Fibroblast of skin of right biceps (primary cell): ENCODE measurements at places on chromosomes 12 and 14.
A peak's percentile ranks its signal among the peaks of the same experiment; 100 is the strongest.

DNA sequence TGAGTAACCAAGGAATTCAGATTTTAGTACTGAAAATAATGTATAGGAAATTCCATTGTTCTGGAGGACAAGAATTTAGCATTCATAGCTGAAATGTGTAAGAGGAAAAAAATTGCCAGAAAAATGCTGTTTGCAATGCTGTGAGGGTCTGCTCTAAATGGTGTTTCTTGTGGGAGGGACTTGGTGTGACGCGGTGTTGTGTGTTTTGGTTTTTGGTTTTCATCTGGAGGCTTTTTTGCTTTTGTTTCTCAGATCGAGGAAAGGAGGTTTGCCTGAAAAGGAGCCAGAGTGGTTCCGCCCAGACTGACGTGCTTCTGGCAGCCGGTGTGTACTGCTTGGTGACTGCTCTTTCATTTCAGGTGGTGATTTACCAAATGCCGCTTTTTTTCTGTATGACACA lies 211.8 kb upstream of the HMGA2 start:
- DNase-seq, result peak; percentile 91

GRCh38 chr14:79496701-79497100 lies 714.6 kb downstream of the DIO2 start:
- peak; percentile 8 for DNase-seq

DNA sequence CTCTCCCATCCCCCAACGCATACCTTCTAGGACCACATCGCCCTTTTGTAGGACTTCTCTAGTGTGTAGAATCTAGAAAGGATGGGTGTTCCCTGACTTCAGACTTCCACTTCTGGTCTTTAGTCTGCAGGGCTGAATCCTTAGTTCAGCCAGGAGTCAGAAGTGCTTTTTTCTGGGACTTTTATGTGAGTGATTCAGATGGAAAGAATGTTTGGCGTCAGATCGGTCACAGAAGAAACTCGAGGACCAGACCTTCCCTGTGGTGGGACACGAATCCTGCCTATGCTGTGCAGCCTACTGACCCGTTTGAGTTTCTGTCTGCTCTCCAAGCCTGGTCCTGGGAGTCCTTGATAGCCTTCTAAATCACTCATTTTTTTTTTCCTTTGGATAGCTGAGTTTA lies 165.4 kb upstream of the SSTR1 start:
- DNase-seq, result peak; percentile 86

DNA sequence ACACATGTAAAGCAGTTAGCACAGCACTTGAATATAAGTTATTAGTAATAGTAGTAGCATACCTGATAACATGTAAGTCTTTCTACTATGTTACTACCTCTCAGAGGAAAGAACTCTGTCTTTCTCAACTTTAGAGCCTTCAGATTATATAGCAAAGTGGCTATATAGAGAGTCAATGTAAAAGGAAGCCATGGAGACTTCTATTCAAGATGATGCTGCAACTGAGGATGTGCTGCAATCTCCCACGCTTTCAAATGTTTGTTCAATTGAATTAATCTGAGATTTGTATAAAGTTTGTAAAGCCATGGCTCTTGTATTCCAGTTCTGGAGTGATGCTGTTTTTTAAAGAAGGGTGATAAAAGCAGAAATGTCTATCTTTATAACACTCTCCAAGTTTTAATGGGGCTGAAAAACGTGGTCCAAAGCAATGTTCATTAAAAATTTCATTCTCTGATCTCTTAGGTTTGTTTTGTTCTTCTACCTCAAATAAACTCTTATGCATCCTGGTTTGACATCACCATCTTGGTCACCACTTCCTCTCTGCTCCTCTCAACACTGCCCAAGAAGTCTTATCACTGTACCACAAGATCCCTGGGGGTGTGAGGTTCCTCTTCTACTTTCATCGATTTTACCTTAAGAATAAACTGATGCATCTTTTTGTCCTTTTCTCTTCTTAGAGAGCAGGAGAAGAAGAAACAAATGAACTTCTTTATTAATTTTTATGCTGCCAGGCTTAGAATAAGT lies 40.6 kb downstream of the C12orf42 start:
- DNase-seq, result no peak

DNA sequence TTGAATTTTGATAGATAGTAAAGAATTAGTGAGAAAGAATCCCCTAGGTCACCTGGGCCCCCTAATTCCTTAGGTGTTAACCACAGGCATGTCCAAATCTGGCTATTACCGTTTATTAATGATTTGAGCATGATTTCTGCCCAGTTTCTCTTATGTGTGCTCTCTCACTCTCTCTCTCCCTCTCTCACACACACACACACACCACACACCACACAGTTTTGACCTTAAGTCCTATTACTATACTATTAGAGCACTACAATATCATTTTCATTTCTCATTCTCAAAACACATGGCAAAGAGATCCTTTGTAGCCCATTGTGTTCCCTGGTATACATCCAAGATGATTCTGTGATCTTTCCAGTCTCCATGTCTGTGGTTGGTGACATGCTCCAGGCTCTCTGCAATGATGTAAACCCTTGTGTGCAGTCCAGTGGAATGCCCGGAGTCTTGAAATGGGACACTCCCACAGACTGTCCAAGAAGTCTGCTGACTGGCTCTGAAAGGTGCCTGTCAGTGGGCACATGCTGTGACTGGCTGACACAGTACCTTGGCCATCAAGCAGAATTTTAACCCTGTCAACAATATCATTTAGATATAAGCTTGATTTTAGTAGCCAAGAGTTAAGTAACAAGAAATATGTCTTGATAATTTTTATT lies 96.2 kb downstream of the FIGNL2 start:
- DNase-seq, result peak; percentile 79

GRCh38 chr14:54537651-54538050 lies 27.9 kb downstream of the CGRRF1 start:
- no peak for DNase-seq

DNA sequence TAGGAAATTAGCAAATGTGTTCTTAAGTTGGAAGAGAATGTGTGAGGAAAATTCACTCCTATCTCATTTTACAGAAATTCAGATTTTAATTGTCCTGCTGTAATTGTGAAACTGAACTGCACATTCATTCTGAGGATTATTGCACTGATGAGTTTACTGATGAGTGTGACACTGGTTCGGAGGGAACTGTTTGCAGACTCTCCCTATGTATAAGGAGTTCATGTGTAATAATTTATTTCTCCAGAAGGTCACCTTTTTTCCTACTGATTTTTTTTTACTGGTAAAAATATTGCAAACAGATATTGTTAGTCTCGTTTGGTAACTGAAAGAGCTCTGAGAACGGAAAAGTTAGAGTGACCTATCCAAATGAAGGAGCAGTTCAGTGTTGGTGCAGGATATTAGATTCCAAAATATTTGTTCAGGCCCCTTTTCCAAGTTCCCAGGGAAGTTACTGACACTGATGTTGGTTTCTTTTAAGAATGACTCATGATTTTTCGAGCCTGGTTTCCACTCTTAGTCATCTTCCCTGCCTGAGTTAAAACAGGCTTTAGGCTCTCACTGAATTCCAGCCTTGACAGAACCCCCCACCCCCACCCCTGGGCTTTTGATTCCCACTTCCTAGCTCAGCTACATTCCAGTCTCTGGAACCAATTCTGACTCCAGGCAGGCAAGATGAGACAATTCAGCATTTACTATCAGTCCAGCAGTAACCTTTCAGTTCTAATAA lies 18.4 kb downstream of the ANO6 start:
- DNase-seq, result peak; percentile 99

DNA sequence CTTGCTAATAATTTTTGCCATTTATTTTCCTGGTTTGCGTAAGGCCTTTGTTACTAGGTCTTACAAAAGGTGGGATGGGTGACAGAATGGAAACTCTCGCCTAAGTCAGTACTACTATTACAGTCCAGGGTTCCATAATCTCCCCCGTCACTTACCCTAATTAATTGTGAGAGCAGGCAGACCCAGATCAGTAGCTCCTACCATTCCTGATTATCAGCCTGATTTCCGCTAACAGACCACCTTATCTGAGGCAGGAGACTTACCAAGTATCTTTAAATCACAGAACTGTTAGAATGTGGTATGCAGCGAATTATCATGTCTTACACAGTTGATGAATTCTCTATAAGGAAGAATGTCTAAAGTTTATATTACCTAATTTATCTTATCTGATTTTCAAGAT lies 234.7 kb downstream of the FOXN3 start:
- no peak for DNase-seq

DNA sequence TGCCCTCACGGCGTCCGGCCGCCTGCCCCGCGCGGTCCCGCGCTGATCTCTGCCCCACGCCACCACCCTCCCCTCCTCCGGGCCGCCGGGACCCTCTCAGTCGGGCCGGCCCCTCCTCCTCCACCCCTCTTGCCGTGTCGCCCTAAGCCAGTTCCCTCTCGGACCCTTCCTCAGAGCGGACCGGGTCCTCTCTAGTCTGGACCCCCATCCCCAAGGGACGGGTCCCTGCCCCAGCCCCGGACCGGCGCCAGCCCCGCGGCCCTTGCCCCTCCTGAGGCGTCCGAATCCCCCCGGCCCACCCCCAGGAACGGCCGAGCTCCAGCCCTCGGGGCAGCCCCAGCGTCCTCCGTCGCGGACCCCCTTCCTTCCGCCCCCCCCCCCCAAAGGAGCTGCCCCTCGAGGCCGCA lies 485 bp downstream of the PPP4R4 start:
- DNase-seq, result no peak

- DNase-seq, result no peak
Observed at GRCh38 chr14:69844171-69844570, 35.0 kb upstream of the SMOC1 start.

GRCh38 chr14:58797010-58797429 lies 159.3 kb downstream of the DACT1 start:
- no peak for DNase-seq

DNA sequence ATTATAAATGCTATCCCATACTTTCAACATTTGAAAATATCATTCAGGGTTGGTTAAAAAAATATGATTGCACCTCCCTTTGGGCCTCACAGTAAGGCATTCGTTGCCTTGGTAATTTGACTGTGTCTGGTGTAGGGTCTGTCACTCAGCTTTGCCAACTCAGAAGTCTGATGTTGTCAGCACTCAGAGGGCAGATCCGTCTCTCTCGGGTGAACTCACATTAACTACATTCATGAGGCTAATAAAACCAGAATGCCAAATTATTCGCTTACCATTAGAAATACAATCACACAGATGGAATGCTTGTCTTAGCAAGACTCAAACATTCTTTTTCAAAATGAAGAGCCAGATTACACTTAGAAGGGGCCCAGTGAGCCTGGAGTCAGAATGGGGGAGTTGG lies 53.0 kb downstream of the NPAS3 start:
- peak; percentile 42 for DNase-seq

DNA sequence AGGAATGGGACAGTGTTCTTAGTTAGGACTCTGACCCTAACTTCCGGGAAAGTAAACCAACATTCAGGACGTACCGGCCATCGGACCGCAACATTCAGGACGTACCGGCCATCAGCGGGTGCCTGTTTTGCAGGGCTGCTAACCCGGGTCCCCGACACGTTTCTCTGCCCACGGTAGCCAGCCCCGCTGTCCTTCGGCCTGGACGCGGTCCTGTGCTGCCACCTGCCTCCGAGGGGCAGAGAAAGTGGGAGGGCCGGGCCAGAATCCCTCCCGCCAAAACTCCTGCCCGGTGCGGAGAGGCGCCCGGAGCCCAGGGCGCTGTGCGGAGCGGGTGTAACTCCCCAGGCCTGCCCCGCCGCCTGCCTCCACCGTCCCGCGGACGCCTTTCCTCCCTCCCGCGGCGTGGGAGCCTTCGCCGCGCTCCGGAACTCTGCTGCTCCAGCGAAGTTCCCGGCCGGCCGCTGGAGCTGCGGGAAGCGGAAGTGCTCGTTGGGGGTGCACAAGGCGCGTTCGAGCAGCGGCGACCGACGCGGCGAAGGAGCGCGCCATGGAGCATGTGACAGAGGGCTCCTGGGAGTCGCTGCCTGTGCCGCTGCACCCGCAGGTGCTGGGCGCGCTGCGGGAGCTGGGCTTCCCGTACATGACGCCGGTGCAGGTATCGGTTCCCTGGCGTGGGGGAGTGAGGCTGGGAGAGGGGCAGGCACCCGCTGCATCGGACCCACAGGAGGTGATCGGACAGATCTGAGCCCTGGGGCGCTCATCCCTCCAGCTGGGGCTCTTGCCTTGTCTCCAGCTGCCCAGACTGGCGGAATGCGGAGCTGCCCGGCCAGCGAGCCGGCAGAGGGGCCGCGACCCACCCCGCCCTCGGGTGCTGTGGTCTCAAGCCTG lies at the start of gene DDX55:
Gene DDX55 (plus strand): TSS at position 498 of the 888 bp plus-strand sequence. CDS start 50 bp downstream, at position 548.
- DNase-seq, result peak; percentile 84

DNA sequence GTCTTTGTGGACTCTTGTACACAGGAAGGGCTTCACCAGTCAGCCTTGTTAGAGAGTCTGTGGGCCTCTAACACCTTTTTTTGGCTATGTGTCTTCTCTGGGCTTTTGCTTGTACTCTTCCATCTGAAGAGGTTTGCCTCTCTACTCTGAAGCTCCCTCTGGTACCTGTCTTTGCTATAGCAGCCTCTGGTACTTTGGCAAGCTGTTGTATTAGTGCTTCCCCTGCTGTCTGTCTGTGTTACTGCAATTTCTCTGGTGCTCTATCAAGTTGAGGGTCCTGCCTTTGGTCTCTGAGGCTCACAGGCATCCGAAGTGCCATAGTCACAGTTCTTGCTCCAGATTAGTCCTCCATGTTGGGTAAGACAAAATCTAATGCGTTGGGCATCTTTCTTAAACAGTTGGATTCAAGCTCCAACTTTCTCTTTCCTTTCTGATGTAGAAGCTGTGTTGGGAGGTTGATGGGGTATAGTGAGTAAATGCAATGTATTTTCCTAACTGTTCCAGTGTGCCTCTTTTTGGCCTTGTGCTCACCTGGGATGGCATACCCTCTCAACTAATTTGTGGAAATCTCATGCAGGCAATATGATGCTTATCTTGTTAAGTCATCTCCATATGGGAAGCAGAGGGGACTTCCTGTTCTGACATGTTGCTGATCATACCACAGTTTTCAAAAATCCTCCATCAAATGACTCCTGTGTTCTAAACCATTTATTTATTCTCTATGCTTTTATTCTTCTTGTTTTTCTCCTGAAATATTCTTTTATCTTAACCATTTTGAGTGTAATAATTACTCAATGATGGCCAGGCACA lies 88.8 kb downstream of the ATF7IP start:
- peak; percentile 48 for DNase-seq

DNA sequence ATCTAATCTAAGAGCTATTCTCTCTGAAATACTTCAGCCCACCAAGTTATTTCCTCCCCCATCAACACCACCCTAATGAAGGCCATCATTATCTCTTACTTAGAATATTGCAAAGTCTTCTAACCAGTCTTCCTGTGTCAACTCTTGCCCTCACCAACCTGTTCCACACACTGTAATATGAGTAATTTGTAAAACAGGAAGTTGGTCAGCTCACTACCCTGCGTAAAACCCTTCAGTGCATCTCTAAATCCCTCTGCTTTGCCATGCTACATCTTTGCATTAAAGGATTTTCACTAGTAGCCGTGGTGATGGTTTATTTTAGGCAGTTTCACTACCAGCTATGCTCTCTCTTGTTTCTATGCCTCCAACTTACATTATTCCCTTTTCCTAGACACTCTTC lies 70.0 kb downstream of the KIF21A start:
- DNase-seq, result no peak
